Posterior vena cava (tissue), 2 donors: ENCODE measurements at places on chromosomes 1 and 21.

DNA sequence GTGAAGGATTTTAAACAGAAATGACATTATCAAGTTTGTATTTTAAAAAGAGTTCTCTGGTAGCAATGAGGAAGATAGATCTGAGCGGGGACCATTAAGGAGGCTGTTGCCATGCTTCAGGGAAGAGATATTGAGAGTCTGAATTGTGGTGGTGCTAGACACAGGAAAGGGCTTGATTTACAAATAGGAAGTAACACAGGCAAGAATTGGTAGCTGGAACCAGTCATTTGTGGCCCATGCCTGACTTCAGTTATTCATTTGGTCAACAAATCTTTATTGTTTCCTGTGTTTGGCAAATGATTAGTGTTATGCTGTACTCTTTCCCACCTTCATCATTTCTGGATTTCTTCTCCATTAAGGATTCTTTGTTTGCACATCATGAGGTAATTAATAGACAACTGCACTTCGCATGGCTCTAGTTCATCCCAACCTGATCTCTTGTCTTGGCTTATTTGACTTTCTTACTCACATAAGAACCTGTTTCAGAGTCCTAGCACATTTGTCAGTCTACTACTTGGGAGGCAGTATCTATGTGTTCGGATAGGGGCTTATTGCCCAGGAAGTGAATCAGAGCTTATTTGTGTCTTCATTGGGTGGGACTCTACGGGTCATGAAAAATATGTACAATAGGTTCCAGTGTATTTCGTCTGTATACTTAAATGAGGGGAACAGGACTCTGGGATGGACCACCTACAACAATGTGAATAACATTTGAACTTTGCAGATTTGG, 32.3 kb downstream of the EEIG2 start:
- no peak for DNase-seq

DNA sequence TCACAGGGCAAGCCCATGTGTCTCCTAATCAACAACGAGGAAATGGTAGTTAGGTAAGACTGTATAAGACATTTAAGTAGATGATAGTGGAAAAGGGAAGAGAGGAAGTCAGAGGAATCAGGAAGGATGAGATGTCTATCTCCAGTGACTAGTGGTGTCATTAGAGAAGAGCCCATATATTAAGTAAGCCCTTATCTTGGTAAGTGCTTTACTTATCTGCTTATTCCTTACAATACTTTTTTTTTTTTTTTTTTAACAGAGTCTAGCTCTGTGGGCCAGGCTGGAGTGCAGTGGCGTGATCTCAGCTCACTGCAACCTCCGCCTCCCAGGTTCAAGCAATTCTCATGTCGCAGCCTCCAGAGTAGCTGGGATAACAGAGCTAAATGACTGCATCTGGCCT, 29.5 kb downstream of the RNF11 start:
- DNase-seq: no peak

DNA sequence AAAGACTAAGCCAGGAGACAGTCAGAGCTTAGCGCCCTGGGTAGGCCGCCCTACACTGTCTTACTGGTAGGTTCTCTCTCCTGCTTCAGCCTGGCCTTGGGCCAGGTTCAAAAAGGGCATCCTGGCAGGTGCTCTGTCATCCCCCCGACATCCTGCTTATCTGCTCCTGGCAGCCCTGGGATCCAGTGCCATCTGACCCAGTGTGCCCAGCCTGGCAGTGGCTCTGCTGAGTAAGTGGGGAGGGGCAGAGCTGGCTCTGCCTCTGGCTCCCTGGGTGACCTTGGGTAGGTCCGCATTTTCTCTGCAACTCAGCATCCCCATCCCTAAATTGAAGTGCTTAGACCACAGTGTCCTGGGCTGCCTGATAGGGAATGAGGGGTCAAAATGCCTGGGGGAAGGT, 549.9 kb downstream of the PTPRU start:
- DNase-seq: no peak

DNA sequence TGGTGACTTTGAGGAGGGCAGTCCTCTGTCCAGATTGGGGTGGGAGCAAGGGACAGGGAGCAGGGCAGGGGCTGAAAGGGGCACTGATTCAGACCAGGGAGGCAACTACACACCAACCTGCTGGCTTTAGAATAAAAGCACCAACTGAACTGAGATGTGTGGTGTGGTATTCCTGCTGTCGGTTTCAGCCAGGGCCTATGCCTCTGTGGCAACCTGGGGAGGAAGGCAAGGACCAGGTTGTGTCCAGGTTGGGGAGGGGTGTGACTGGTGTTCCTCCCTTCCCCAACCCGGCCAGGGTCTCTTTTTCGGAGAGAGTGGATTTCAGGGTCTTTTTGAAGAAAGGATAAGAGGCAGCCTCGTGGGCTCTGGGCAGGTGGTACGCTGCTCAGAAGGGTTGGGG, 6.3 kb downstream of the PROK1 start:
- peak; percentile 60 for DNase-seq

DNA sequence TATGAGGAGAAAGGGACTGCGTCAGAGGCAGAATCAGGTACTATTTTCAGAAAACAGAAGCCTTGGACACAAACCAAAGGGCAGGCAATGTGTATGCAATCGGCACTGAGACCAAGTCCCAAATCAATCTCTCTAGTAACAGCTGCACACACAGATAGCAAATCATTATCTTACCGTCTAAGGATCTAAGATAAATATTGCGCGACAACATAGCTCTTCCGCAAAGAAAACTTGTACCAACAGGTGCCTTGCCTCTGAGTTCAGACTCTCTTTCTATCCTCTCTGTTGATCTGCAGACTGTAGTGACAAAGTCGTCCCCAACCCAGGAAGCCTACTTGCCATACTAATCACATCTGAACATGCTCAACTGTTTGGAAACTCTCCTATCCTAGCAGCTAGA, 22.6 kb upstream of the SAMD13 start:
- DNase-seq: no peak

- DNase-seq: no peak
These were observed 20.1 kb downstream of the SLAMF1 start for GRCh38 chr1:160626509-160627342.

DNA sequence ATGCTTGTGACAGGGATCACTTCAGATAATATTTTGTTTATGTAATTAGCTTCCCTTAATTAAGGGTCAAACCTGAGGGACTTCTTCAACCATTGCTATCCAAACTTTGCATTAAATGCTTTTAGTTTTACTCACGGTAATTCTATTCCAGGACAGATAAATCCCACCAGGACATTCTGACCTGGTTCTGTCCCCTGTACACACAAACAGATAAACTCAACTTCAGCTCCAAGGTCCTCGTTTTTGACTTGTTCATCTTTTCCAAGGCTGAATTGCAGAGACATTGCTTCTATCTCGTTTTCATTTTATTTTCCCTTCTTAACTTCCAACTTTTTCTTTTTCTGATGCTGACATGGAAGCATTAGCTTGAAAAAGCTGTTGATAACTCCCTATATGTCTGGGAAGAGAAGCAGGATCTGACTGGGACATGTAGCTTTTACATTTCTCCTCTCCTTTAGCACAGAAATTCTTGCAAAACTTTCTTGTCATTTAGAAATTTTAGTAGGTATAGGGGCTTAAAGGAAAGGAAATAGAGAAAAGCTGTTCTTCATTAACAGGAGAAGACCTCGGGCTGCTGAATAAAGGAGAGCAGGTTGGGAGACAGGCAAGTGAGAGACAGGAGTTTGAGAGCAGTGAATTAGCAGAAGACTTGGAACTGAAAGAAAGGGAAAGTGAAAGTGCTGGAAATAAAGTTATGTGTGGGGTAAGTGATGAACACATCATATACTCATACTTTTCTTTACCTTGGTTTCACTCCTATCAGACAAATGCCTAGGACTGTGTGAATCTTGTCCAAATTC, 231.7 kb upstream of the B3GALT2 start:
- no peak for DNase-seq

DNA sequence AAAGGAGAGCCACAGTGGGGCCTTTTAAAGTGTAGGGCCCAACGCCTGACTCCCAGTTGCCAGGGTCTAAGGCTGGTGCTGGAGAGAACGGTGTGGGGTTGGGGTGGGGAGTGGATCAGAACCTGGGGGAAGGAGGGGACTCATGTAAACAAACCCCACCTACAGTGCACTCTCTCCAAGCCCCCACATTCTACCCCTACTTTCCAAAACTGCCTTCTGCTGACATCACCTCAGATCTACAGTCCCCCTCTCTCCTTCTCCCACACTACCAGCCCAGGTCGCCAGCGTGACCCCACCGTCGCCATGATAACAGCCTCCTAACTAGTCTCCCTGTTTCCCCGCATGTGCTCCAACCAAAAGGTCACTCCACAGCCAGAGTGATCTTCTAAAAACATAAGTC, 26.6 kb downstream of the TNNT2 start:
- peak; percentile 58 for DNase-seq

- peak; percentile 17 for DNase-seq
These were observed 54.3 kb downstream of the TLR5 start for GRCh38 chr1:223088713-223089240.

DNA sequence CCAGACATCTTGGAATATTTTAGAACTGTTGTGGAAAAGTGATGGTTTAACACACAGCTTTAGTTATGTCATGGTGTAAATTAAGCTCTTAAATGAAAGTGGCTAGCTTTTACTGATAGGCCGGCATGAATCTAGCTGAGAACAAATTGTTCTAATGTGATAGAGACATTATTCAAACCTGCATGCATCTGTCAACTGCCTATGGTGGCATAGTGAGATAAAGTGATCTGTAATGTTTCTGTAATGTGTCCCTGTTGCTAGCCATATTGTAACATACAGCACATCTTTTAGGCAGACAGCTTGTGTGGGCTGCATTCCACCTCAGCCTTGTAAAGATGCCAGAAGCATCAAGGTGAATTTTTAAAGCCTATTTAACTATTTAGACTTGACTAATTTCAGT, 16.0 kb downstream of the LRIG2 start:
- DNase-seq: no peak

GRCh38 chr1:15885701-15886610, 38.4 kb downstream of the SPEN start:
- peak; percentile 99 for DNase-seq

DNA sequence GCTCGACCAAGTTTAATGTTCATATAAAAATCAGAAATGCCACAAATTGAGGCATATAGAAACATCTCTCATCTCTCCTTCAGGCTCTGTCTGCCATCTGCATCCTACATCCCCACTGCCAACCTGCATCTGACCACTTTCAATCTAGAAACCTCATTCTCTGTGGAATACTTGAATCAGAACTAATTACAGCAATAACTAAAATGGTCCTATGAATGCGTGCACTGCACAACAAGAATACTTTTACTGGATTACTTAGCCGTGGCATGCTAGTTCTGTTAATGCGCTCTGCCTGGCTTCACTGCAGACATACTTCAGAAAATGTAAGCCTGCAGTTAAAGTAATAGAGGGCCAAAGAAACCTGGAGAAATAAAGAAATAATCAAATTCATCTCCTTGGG, 89.8 kb upstream of the NR5A2 start:
- no peak for DNase-seq

GRCh38 chr1:92094595-92094994, 14.4 kb downstream of the BTBD8 start:
- DNase-seq: no peak

- no peak for DNase-seq
These were observed 16.6 kb upstream of the AK5 start for GRCh38 chr1:77265180-77265579.

- no peak for DNase-seq
These were observed 102.6 kb downstream of the GALNT2 start for GRCh38 chr1:230169454-230170152.

GRCh38 chr1:245133995-245134715, 20.6 kb upstream of the KIF26B start:
- DNase-seq: no peak

DNA sequence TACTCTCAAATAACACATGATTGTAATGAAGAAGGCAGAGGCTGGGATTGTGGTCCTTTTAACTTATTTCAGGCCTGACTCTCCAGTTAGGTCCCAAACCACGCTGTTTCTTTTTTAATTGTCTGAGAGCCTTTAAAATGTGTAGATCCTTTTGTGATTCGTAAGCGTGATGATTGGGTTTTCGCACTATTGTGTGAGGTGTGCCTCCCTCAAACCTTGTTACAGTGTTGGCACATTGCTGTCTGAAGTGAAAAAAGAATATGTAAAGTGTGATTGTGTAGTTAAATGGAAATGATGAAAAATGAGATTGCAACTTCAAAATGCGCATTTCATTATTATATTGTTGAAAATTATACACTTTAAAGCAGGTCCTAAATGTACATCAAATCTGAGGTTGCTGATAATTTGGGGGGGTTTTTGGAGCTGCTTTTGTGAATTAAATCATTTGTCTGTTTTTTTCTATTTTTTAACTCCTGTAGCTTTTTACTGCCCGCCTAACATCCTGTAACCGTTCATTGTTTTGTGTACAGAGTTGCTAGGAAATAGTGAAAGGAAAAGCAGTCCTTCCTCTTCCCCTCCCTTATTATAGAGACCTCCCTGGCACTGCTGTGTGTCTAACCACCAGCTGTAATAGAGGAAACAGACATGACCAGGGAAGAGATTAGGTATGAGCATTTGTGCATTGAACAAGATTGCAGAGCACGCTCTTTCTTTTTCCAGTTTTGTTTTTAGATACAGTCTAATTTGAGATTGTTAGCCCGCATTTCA, 43.3 kb downstream of the IARS2 start:
- no peak for DNase-seq

GRCh38 chr1:45437323-45437722, 53.6 kb downstream of the TESK2 start:
- no peak for DNase-seq

GRCh38 chr1:185608177-185608576, 126.0 kb upstream of the HMCN1 start:
- no peak for DNase-seq

GRCh38 chr21:23792300-23792699, 1815.0 kb downstream of the MRPL39 start:
- no peak for DNase-seq

- DNase-seq: no peak
These were observed 112.9 kb downstream of the PTPN14 start for GRCh38 chr1:214438530-214438929.

DNA sequence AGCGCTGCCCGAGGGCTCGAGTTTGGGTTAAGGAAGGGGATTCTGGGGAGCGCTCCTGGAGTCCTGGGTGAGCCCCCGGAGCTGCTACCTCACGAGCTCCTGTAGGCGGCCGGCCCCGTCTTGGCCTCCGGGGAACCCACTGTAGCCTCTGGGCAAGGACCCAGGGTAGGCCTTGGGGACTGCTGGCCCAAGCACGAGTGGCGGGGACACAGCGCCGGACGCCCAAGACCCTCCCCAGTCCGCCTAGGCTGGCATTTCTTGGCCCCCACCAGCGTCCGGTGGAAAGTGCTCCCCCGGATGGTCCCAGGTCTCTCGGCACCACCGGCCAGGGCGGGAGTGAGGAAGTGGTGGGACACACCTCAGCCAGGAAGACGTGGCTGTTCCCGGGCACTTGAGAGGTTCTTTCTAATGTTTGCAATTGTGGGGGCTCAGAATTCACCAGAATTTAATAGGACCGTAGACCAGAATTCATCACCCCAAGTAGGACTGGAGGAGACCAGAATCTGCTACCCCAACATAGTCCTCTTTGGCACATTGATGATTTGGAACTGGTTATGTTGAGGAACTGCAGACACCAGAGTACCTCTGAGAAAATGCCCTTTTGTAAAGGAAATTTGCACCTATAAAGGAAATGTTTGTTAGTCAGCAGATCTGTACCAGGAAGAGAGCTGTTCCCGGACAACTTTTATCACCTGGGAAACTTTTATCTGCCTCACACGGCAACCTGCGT, 622 bp upstream of the TMPRSS2 start:
- no peak for DNase-seq
